ENCODE measurements at places on chromosomes 3 and 15.
A peak's percentile ranks its signal among the peaks of the same experiment; 100 is the strongest.

GRCh38 chr3:123687286-123687685, 102.4 kb upstream of the HACD2 start:
- DNase-seq = no peak

DNA sequence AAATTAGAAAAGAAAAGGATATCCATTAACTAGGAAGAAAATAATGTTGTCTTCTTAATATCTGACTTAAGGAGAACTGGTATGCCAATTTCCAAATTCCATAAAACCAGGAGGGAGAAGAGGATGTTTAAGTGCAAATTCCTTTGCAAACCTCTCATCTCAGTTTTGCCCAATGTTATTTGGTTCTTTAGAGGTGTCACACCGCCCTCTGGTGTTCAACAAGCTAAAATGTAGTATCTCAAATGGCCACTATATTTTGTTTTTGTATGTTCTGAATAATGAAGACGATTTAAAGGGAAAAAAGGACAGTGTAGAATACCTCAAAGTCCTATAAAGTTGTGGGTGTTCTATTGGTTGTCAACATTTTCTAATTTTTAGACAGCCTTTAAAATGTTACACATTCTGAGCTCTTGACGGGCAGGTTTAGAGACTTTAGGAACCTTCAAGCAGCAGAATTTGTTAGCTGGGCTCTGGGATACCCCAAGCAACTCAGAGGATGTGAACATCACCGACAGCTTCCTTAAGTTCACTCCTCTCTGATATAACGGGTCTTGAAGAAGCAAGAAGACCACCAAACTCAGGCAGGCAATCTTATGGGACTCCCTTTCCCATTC, 458.3 kb downstream of the MFSD1 start:
- no peak for DNase-seq

- no peak for DNase-seq
These were observed 273.7 kb downstream of the PDZRN3 start for GRCh38 chr3:73350996-73351395.

DNA sequence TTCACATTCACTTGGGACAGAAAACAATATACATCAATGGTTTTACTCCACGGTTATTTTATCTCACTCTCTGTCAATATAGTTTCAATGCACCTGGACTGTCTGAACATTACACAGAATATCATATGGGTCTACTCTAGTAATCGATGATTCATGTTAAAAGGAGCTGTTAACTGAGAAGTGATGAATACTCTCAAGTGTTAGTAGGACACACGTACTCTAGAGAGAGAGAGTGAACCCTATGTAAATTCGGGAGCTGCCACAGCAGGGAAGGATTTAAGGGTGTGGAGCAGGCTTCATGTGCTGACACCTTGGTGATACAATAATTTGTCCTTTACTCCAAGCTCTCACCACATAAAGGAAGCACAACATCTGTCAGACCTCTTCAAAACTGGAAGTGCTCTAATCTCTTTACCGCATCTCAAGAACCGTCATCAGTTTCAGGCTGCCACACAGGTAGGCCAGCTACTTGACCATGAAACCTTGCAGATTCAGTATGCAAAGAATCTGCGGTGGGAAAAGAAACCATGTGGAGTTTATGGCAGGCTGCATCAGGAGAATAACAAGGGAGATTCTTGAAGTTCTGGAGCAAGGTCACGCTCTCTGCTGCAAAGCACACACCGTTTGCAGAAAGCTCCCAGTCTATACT, 199.2 kb upstream of the TMC3 start:
- DNase-seq = no peak

GRCh38 chr3:64484289-64484992, 203.4 kb downstream of the ADAMTS9 start:
- peak; percentile 45 for DNase-seq

DNA sequence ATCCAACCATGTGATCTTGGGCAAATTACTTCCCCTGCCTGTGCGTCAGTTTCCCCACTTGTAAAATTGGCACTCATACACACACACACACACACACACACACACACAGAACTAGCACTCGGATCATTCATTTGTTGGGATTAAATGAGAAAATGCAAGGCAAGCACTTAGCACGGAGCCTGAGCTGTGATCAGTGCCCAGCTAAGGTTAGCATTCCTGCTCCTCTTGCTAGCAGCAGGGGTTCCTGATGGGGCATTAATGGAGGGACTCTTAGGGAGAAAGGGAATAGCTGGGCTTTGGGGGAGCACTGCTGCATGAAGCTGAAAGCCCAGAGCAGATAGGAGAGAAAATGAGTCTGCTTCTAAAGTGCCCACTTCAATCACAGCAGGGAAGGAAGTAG, 187.7 kb upstream of the C2CD4B start:
- DNase-seq = no peak

GRCh38 chr3:99845999-99846398, 28.3 kb downstream of the CMSS1 start:
- no peak for DNase-seq

DNA sequence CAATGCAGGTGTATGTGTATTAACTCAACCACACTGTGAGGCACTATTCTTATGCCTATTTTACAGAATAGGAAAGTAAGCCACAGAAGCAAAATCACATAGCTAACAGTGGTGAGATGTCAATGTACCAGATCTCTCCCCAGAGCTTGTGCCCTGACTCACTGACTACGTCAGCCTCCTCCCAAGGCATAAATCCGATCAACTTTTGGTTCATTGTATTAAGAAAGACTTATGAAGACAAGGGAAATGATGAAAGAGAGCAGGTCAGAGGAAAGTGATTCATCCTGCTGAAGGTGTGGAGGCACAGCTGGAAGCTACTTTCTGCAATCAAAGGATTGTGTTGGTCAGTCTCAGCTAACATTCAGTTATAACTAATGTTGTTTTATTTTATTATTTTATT, 33.0 kb upstream of the SV2B start:
- DNase-seq = no peak

- no peak for DNase-seq
These were observed 346.9 kb downstream of the PLCL2 start for GRCh38 chr3:17231537-17232261.

- DNase-seq = peak; percentile 55
These were observed 11.7 kb downstream of the PXYLP1 start for GRCh38 chr3:141243271-141243707.

DNA sequence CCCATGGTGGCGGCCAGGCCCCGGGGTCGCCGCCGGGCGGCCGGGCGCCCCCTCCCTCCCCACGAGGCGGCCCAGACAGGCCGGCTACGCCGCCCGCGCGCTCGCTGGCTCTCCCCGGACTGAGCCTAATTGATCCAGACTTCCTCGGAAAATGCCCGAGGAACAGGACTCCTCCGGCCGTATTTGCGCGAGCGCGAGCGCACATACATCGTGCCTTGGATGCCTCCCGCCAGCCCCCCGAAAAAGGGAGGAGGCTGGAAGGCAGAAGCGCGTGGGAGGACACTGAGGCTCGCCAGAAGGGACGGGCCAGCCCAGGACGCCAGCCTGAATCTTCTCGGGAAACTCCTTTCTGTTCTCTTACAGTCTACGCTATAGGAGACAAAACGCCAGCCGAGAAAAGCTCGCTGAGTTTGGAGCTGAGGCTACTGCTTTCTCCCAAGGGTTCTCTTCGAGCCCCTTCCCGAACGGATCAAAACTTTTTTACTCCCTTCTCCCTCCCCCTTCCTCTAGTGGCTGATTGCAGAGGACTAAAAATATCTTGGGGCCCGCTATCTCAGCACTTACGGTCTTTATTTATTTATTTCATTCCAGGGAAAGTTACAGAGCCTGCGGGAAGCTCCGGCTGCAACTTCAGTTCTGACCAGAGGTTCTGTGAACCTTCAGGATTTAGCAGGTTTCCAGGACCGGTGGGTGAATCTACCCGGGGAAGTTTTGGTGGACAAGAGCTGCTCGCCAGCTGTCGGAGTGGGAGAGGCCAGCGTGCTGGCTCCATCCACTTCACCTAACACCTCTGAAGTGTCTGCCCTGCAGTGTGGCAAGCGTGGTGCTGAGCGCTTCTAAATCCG, at the start of gene PDZRN3:
Gene PDZRN3 (minus strand): TSS at position 121 of the 845 bp plus-strand sequence.
- DNase-seq = no peak

GRCh38 chr15:95468820-95469219, 861.7 kb upstream of the NR2F2 start:
- DNase-seq = no peak
